GM12864 (cell line): ENCODE measurements at places on chromosomes 1 and 21.

DNA sequence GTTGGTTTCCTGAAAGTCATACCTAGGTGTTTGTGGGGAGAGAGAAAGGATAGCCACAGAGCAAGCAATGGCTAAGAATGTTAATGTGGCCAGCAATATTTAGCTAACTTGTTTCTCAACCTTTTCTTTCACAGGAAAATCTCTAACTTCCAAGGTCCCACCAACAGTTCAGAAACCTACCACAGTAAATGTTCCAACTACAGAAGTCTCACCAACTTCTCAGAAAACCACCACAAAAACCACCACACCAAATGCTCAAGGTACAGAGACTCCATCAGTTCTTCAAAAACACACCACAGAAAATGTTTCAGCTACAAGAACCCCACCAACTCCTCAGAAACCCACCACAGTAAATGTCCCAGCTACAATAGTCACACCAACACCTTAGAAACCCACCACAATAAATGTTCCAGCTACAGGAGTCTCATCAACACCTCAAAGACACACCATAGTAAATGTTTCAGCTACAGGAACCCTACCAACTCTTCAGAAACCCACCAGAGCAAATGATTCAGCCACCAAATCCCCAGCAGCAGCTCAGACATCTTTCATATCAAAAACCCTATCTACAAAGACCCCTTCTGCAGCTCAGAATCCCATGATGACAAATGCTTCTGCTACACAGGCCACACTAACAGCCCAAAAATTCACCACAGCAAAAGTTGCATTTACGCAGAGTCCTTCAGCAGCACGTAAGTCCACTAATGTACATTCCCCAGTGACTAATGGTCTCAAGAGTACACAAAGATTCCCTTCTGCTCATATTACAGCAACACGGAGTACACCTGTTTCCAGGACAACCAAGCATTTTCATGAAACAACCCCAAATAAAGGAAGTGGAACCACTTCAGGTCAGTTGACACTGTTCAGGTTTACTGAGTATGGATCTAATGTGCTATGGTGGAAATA is 15.3 kb downstream of the CD55 start:
- DNase-seq, result peak; percentile 72

GRCh38 chr1:109432336-109432735 is 6.1 kb upstream of the PSMA5 start:
- DNase-seq, result no peak

DNA sequence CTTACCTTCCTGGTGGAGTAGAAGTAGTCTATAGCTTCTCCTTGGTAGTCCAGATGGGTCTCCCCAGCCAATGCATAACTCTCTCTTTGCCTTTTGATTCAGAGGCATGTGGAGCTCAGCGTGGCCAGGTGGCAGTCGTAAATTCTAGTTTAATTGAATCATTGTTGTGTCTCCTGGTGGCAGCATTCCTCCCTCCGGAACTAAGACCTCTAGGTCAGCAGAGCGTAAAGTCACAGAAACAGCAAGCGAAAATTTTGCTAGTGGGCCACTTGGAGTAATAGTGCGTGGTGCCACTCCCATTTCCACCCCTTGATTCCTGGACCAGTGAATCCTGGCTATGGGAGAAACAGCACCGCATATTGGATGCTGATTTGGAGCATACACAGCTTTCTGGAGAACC is 3.9 kb upstream of the TMPRSS2 start:
- no peak for DNase-seq

- no peak for DNase-seq
Measured at GRCh38 chr1:228338521-228339051, 68.0 kb downstream of the TRIM11 start.

- no peak for DNase-seq
Measured at GRCh38 chr1:217388522-217389065, 242.3 kb downstream of the GPATCH2 start.

- no peak for DNase-seq
Measured at GRCh38 chr1:36464605-36465393, 615 bp upstream of the MRPS15 start.
